Esophagus mucosa (tissue), 1 donor: ENCODE measurements at places on chromosomes 1 and 21. TPM values are rescaled to one million over a fixed set of nuclear protein-coding genes. Genes with fewer than 3 reads are reported as not detected.

CD1E gene
- not detected for total RNA-seq

ST6GALNAC5 gene
- total RNA-seq, result 0.96 TPM

NR1I3 gene
- not detected for total RNA-seq

RNU1-1 gene
- total RNA-seq, result 6,387 TPM

IL20 gene
- not detected for total RNA-seq

TMIGD3 gene
- total RNA-seq, result not detected

CXADR gene
- 34.9 TPM for total RNA-seq

IL19 gene
- total RNA-seq, result 5.5 TPM

C1QA gene
- total RNA-seq, result 10.4 TPM

FBXO2 gene
- 5.9 TPM for total RNA-seq

PROK1 gene
- 0.20 TPM for total RNA-seq

KPRP gene
- total RNA-seq, result 3.6 TPM

ESRRG gene
- total RNA-seq, result 0.40 TPM

SPRR2E gene
- total RNA-seq, result 1,779 TPM

CHIA gene
- total RNA-seq, result not detected

COL24A1 gene
- total RNA-seq, result not detected

WNT9A gene
- 3.1 TPM for total RNA-seq
